ENCODE measurements at places on chromosomes 7 and 10. TPM values are rescaled to one million over a fixed set of nuclear protein-coding genes. Genes with fewer than 3 reads are reported as not detected.

GRCh38 chr7:133590795-133591194, 337.9 kb downstream of the EXOC4 start:
- DNase-seq, result no peak

The RAPGEF5 gene
- total RNA-seq, result 85.1 TPM

DNA sequence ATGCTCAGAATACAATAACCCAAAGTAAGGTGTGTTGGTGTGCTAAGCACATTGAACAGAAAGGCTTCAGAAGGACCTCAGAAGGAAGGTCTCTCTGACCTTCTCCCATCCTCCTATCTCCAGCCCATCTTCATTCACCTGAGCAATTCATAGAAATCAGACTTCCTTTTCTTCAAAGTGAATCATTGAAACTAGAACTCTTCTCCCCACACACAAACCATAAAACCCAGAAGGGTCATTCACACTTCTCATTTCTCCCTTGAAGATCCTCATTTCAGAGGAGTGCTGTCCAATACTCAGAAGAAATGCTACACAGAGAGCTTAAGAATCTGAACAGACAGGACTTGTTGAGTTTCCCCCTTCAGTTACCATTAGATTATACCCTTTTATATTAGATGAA, 89.5 kb downstream of the VWDE start:
- DNase-seq, result no peak

The NUTM2E gene
- not detected for total RNA-seq

The COL1A2 gene
- 252 TPM for total RNA-seq

- DNase-seq, result no peak
Measured at GRCh38 chr7:90430614-90431460, 27.6 kb downstream of the CLDN12 start.

- DNase-seq, result peak; percentile 51
Measured at GRCh38 chr7:4144811-4145510, 537.1 kb upstream of the FOXK1 start.

DNA sequence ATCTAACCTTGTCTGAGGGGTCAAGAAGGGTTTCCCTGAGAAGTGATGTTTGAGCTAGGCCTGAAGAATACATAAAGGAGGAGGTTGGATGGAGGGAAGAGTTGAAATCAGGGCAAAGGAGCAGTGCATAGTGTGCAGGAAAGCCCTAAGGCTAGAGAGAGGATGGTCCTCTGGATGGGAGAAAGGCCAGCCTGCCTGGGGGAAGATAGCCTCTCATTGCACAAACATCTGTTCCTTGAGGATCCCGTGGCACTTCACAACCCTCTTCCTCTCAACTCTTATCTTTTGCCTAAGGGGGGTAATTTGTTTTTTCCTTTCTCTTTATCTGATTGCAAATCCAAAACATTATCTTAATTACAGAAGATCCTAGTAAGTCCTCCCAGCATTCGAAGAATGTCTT, 35.7 kb downstream of the STAMBPL1 start:
- no peak for DNase-seq

GRCh38 chr10:45427262-45427969, 53.4 kb downstream of the ALOX5 start:
- no peak for DNase-seq

The AOC1 gene
- 1.7 TPM for total RNA-seq

The PRTFDC1 gene
- 3.8 TPM for total RNA-seq

DNA sequence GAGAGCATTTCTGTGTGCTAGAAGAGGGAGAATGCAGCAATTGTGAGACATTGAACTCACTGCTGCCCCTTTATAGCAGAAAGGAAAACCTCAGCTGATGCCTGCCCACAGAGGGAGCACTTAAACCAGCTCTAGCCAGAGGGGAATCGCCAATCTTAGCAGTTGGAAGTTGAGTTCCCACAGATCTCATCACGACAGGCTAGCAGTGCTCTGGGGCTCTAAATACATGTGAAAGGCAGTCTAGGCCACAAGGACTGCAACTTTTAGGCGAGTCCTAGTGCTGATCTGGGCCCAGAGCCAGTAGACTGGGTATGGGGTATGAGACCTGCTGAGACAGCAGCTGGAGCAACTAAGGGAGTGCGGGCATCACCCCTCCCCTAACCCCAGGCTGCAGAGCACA, 25.2 kb upstream of the PRR15 start:
- no peak for DNase-seq

The TLX1 gene
- not detected for total RNA-seq

DNA sequence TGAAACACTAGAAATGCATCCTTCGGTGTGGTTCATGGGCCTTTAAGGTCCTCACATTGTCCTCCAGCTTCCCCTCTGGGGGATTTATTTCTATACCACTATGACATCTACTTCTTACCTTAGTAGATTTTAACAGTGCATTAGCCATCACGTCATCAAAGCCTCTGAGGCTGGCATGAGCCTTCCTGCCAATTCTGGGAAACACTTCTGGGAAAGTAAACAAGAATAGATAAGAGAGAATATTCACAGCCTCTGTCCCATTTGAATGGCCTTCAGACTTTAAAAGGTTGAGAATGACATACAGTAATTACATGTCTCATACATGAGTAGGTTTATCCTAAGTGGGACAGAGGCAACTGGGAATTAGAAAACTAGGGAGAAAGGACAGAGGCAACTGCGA, 89.7 kb downstream of the AMPH start:
- no peak for DNase-seq

- DNase-seq, result no peak
Measured at GRCh38 chr10:31072451-31072850, 40.8 kb upstream of the ZNF438 start.

DNA sequence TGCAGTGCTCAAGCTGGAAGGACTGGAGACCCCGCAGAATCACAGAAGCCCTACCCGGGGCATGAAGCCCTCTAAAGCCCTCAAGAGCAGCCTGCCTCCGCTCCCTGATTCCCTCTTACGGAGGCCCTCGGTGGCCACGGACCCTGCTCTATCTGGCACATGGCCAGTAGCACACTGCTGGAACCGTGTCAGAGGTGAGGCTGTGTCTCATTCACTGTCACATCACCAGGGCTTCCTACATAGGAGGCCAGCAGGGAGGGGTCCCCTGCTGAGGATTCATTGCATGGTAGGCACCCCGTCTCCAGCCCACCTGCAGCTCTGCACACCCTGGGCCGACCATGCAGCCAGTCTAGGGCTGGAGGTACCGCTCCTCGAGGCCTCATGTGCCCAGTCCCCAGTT, 259.2 kb downstream of the TNS3 start:
- DNase-seq, result no peak

DNA sequence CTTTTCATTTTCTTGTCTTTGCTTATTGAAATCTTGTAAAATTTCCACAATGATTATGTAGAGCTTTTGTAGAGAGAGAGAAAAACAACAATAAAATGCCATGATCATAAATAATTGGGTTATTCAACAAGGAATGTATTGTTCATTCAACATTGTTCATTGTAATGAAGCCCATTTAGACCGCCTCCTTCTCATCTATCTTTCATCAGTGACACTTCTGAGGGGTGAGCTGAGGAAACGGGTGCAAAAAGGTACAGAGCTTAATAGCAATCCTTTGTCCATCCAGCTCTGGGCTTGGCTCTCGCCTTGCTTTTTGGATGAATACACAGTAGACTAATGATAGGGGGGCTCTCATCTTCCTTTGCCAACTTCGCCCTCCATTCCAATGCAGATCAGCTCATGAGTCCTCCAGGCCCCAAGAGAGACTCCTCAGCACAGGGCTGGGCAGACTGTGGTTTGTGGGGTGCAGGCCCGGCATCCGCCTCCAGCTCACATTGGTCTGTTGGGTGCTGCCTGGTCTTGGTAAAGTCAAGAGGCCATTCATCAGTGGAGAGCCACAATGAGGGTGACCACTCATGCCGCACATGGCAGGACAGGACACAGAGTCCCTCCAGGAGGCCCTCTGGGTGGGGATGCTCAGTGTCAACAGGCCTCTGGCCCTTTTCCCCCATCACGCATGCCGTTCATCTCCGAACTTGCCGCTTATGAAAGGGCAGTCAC, 17.9 kb upstream of the PPA1 start:
- DNase-seq, result no peak

- DNase-seq, result no peak
Measured at GRCh38 chr10:1737222-1738061, at the start of gene ADARB2. ADARB2 (minus strand) TSS chr10:1737525.

DNA sequence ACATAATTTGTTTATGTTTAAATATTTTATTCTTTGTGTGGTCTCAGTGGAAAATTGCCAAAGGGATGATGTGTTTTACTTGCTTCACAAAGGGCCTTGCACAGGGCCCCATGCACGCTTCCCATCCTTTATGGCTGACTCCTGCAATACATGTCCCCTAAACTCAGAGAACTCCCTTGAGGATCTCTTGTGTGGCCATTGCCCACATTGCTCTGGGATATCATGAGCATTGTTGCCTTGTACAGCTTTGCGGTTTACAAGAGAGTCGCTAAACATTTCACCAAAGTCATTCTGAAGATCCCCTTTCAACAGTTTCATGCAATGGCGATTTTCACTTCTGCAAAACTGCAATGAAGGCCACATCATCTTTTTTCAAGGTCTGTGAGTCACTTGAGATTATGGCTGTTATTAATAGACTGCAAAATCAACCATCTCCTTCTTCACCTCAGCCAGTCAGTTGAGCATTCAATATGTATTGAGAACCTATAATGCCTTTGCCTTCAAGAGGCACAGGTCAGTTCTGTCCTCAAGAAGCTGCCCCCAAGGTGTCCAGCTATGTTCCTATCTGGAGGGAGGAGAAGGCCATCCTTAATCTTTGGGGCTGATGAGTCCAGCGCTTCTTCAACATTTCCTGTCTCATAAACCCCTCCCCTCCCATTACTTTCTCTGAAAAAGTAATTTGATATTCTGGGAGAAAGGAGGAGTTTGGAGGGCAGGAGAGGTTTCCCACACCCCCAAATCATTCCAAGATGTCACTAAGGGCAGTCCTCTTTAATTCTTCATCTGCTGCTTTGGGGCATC, 108.1 kb downstream of the CCDC71L start:
- DNase-seq, result no peak

The FASTK gene
- 54.4 TPM for total RNA-seq

The NUTM2D gene
- total RNA-seq, result 6.8 TPM

DNA sequence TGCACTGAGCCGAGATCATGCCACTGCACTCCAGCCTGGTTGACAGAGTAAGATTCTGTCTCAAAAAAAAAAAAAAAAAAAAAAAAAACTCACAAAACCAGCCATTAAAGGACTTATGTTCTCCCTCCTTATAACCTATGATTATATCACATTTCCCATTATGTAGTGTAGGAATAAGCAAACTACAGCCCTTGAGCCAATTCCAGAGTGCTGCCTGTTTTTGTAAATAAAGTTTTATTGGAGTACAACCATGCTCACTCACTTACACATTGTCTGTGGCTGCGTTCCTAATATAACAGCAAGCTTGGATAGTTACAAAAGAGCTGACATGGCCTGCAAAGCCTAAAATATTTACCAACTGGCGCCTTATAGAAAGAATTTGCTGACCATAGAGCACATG, 72.7 kb upstream of the ARID5B start:
- no peak for DNase-seq
